Effector memory CD8-positive, alpha-beta T cell (primary cell): ENCODE measurements at places on chromosomes 4 and X.

GRCh38 chr4:6573551-6573950 is 1.4 kb upstream of the MAN2B2 start:
- no peak for DNase-seq

DNA sequence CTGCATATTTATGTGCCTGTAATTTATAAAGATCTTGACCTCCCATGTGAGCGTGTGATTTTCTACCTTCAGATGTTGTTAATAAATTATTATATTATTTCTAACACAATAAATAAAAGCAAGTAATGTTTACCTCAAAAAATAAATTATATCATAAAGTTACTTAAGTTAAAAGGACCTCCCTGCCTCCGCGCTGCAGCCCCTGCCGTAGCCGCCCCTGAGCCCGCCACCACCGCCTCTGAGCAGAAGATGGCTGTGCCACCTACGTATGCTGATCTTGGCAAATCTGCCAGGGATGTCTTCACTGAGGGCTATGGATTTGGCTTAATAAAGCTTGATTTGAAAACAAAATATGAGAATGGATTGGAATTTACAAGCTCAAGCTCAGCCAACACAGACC is 119.6 kb upstream of the BRWD3 start:
- DNase-seq = no peak

GRCh38 chr4:53005808-53006207 is 143.7 kb downstream of the RASL11B start:
- no peak for DNase-seq

- no peak for DNase-seq
Measured at GRCh38 chr4:6150046-6150735, 50.2 kb downstream of the JAKMIP1 start.

- no peak for DNase-seq
Measured at GRCh38 chr4:172813359-172813923, 355.2 kb upstream of the GALNT7 start.

GRCh38 chr4:105483840-105484239 is 10.0 kb upstream of the PPA2 start:
- DNase-seq = no peak

GRCh38 chrX:110286106-110286505 is 31.8 kb downstream of the AMMECR1 start:
- DNase-seq = no peak

GRCh38 chr4:73538162-73538561 is 56.6 kb downstream of the AFM start:
- DNase-seq = no peak

- DNase-seq = no peak
Measured at GRCh38 chr4:95546866-95547714, 1.7 kb downstream of the UNC5C start.

- no peak for DNase-seq
Measured at GRCh38 chrX:20361890-20362262, 95.2 kb upstream of the RPS6KA3 start.

- no peak for DNase-seq
Measured at GRCh38 chrX:148185631-148186030, 204.5 kb downstream of the FMR1NB start.

DNA sequence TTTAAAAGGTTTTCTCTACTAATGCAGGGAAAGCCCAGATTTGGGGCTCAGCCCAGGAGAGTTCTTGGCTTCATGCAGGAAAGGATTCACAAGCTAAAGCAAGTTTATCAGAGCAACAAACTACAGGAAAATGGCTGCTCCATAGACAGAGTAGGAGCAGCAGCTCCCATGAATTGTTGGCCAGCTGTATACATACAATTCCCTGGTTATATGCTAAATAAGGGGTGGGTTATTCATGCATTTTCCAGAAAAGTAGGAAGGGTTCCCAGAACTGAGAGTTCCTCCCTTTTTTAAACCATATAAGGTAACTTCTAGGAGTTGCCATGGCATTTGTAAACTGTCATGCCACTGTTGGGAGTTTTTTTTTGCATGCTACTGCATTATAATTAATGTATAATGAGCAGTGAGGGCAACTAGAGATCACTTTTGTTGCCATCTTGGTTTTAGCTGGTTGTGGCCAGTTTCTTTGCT is 2.6 kb downstream of the C4orf33 start:
- no peak for DNase-seq

DNA sequence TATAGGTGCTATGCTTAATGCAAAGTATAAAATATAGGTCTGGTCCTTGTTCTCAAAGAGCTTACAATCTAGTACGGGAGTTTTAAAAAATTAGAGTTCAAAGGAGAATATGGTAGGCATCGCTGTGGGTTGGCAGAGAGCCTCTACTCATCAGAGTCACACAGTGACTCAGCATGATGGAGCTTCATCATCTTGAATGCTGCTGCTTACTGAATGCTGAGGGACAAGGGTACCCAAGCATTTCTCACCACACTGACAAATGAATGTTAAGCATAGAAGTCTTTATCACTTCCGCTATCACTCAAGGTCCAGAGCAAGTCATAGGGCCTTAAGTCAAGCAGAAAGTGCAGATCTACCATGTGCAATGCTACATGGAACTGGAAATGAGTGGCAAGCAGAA is 268.6 kb upstream of the IGFBP7 start:
- no peak for DNase-seq

DNA sequence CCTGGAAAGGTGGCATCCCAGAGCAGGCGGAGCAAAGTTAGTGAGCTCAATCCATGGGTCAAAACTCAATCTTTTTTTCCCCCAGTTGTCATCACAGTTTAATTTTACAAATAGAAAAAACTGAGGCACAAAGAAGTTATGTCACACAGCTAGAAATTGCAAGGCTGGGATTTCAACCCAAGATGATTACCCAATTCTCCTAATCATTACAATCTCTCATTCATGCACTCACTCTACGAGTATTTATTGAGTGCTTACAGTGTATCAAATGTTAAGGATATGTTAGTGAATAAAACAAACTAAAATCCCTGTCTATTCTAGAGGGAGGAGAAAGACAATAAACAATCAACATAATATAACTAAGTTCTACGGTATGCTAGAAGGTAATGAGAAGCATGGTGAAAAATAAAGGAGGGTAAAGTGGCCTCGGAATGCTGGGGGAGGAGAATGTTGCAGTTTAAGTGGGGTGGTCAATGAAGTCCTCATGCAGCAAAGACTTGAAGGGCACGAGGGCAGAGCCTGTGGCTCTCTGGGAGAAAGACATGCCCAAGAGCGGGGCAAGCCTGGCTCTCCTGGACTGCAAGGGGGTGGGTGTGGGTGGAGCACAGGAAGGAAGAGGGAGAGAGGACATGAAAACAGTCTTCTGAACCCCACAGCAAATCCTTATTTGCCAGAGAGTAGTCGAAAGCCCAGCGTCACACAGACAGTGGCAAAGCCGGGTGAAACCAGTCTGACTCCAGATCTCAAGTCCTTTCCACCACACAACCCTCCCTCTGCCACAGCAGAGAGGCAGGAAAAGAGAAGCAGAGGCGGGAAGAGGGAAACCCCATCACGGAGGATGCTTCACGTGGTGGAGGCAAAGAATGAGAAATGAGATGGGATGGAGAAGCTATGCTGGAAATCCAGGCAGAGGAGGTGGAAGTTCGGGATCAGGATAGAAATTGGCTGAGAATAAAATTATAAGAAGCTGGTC is 48.3 kb downstream of the RAB33B start:
- DNase-seq = no peak
